ENCODE measurements at places on chromosomes 6 and 20.

DNA sequence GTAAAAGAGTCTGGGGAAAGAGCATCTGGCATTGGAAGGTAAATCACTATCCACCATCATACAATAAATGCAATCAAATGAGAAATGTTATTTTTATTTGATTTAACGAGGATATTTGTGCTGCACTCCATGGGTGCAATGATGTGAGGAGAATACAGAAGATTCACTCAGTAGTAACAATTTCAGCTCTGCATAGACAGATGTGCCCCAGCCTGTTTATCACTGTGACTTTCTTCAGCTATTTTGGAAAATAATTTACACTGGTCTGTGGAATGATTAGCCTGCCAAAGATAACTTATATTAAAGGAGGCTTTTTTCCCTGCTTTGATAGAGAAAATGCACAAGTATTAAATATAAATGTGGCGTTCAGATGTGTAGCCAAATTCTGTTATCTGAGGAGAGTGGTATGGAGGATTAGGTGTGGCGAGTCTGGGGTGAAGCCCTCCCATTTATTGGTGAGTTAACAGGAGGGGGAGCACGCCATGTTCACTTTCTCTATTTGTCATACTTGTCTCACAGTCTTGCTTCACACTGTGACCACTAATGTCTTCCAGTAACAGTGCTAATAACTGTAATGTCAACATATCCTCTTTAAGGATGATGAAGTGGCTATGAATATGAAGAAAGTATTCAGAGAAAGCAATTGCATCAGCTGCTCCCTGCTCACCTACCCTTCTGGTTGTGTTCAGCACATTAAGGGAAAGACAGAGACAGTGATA is 645.6 kb downstream of the MMUT start:
- no peak for DNase-seq

GRCh38 chr6:113763311-113763766 is 93.8 kb upstream of the MARCKS start:
- DNase-seq, result no peak

DNA sequence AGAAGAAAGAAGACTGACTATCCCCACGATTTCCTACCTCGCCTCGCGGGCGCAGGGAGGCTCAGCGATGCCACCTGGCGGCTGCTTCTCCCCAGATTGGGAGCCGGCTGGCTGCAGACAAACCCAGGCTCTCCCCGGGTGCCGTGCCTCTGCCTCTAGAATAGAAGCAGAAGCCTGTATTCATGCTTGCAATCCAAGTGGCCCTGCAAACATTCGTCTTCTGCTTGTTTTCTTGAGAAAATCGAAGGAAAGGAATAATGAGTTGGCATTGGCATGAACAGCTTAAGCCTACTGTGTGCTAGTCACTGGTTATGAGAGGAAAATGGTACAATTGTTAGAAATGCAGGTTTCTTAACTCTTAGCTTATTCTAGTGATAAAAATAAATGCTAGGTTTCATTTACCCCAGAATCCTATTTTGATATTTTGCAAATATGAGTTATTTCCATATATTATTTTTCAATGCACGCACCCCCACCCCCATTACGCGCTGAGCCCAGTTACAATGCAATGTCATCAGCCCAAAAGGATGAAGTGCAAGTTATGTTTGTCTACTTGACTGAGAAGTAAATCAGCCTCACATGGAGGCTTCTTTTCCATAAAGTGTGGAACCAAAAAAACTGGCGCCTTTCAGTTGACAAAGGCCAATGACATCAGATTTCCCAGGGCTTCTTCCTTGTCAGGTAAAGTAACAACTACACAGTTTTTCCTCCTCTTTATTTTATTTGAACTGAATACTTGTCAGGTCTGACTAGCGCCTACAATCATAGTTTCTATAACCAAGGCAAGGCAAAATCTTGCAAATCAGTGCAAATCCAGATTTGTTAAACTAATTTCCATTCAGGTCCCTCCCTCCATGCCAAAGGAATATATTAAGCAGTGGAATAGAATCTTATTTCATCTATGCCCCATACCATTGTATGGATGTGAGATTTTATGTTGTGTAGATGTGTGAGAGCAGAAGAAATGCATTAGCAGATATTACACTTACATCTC is 3.9 kb upstream of the SOX4 start:
- DNase-seq, result no peak

- DNase-seq, result no peak
These were observed 4.5 kb downstream of the ZDHHC14 start for GRCh38 chr6:157385482-157385881.

GRCh38 chr6:79463621-79464050 is 73.6 kb downstream of the LCA5 start:
- no peak for DNase-seq

GRCh38 chr20:6295867-6296256 is 173.0 kb upstream of the FERMT1 start:
- DNase-seq, result no peak

- DNase-seq, result no peak
These were observed 14.9 kb downstream of the SYCP2L start for GRCh38 chr6:10901770-10902169.

GRCh38 chr20:2320813-2321658 is 25.2 kb downstream of the TGM3 start:
- no peak for DNase-seq

GRCh38 chr6:45746046-45746445 is 269.6 kb downstream of the CLIC5 start:
- DNase-seq, result peak; percentile 12

GRCh38 chr6:71349976-71350615 is 61.5 kb downstream of the OGFRL1 start:
- DNase-seq, result no peak

- DNase-seq, result no peak
These were observed 54.4 kb upstream of the CCDC28A start for GRCh38 chr6:138719011-138719635.

DNA sequence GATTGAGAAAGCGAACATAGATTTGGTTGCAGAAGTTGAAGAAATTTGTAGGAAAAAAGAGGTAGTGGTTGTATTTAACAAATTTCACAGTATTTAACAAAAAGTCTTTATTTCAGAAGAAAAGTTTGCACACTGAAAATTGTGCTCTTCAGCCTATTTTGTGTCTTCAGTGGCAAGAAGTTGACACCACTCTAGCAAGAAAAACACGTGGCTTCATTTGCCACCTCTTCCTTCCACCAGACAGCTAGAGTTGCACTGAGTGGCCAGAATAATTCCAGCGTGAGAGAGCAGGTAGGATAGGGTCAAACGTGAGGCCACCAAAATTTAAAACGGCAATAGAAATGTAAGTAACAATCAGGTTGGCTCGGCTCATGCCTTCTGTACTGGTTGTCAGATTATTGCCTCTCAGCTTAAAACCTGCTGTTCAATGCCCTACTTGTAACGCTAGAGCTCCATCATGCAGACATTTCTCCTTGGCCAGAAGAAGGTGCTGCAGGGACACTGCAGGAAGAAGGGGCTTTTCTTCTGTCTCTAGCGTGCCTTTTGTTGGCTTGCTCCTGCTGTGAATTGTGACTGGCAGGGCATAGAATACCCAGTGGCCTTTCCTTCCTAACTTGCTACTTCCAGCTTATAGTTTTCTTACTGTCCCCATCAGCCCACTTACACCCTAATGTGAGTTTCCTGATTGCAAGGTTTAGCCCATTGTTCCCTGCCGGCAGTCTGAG is 12.1 kb downstream of the TRAPPC3L start:
- no peak for DNase-seq

- DNase-seq, result no peak
These were observed 242.0 kb downstream of the ESR1 start for GRCh38 chr6:152049502-152049901.

DNA sequence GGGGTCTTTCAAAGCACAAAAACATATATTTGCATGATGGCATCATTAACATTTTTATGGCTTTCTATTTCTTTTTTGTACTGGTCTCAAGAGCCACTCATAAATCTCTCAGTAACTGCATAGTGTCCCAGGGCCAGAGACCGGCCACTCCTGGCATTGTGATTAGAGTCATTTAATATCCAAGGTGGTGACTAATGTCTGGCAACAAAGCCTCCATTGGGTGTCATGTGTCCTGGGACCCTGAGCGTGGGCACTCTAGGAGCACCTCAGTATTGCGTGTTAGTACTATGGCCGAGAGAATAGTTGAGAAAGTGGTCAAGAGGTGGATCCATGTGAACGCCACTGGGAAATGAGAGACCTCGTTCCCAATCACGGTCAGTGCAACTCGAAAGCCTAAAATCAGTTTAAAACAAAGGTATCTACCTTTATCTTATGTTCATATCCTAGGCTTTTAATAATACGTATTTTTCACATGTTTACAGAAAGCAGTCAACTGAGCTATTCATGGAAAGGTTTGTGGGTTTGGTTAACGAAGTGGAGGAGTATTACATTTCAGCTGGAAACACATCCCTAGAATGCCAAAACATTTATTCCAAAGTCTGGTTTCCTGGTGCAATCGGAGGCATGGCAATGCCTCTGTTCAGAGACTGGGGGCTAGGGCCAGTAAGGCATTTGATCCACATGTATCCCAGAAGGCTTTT is 2.7 kb upstream of the ESR1 start:
- DNase-seq, result no peak

DNA sequence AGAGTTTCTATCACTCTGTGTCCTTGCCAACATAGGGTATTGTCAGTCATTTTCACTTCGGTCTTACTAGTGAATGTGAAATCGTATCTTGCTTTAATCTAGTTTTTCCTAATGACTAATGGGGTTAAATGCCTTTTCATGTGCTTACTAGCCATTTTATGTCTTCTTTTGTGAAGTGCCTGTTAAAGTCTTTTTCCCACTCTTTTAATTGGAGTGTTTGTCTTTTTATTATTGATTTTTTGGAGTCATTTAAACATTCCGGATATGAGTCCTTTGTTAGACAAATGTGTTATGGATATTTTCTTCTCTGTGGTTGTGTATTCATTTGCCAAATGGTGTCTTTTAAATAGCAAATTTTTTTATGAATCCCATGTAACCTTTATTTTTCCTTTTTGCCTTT is 194.6 kb downstream of the CDH26 start:
- DNase-seq, result no peak

- no peak for DNase-seq
These were observed 384.6 kb upstream of the FLRT3 start for GRCh38 chr20:14721926-14722452.

- no peak for DNase-seq
These were observed 75.5 kb downstream of the NOL4L start for GRCh38 chr20:32509639-32510066.

DNA sequence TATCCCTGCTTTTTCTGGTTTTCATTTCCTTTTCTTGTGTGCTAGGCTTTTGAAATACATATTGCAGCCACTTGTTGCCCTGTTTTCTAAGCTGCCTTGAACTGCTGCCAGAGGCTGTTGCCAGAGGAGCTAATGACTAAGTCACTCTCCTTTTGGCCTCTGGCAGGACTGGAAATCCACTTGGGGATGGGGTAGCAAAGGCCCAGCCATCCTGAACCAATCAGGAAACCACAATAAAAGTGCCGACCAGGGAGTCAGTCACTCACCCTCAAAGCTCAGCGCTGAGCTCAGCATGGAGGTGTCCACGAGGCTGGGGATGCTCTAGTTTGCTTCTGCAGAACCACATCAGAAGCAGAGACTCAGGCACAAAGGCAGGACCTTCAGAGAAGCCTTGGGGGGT is 813.0 kb downstream of the DHX35 start:
- DNase-seq, result no peak

- DNase-seq, result no peak
These were observed 13.3 kb downstream of the CD40 start for GRCh38 chr20:46131396-46131795.

GRCh38 chr6:4932228-4932903 is 71.5 kb downstream of the RPP40 start:
- no peak for DNase-seq

DNA sequence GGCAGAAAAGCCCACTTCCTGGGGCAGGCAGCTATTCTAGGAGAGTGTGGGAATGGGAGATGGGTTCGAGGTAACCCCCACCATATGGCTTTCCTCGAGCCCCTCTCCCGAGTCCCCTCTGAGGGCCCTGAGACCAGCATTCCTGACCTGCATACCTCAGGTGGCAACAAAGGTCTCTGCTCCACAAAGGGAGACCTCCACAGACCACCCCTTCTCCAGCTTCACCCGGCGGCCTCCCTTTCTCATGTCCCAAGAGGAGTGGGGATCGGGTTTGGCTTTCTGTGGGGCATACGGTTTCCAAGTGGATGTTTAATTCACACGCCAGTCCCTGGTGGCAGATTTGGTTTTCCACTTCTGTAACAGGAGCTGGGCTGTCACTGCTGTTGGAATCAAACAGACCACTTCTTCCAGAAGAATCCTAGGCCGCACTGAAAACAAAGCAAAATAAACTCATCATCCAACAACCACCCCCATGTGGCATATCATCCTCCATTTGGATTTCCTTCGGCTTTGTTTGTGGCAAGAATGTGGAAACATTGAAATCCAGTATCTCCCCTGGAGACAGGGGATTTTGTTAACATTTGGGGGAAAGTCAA is 83.2 kb downstream of the DLL1 start:
- DNase-seq, result no peak

DNA sequence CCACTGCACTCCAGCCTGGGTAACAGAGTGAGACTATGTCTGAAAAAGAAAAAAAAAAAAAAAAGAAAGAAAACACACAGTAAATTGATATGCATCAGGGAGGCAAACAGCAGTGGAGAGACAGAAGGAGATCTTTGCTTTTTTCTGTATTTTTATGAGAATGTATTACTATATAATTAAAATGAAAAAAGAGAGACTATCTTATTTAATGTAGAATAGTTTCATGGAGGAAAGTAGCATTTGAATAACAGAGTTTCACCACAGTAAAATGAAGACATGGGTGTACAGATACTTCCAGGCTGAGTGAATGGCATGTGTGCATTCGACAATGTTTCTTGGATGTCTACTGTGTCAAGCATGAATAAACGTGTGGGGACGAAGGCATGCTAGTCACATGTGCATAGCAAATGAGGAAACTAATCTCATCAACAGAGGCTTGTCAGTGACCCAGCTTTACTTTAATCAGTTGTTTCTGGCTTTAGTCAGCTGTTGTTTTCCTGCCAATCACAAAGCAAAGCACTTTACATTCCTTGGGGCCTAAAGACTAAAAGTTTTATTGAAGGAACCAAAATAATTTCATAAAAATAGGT is 55.5 kb upstream of the ARMH2 start:
- no peak for DNase-seq

DNA sequence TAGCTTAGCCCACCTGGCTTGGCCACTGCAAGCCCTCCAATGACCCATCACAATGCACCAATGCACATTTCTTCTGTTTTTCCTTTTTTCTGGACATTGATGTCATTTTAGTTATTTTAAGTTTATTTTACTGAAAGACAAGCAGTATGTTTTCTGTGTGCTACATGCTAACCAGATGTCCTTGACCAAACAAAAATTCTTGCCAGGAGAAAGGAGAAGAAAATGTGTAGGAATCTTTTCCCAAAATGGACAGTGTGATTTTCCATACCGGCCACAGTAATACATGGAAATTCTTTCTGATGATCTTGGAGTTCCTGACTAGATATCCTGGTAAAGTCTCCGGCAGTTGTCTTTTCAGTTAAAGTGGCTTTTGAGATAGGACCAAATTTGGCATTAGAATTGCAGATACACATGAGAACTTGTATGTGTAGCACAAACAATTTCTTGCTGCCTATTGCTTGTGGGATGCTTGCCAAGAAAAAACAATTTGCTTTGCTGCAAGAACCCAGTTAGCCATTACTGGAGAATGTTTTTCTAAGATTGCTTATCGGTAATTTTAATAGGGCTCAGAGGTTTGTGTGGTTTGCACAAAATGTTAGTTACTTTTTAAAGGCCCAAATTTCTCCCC is 696.5 kb upstream of the CITED2 start:
- peak; percentile 88 for DNase-seq

Data from HS-27A (cell line).